NCI-H2029 treated with DMSO at 0.1 percent for 48 hours (cell line): ENCODE measurements at places on chromosomes 5 and 9.

- DNase-seq, result no peak
Observed at GRCh38 chr5:78926252-78926651, 58.9 kb downstream of the ARSB start.

DNA sequence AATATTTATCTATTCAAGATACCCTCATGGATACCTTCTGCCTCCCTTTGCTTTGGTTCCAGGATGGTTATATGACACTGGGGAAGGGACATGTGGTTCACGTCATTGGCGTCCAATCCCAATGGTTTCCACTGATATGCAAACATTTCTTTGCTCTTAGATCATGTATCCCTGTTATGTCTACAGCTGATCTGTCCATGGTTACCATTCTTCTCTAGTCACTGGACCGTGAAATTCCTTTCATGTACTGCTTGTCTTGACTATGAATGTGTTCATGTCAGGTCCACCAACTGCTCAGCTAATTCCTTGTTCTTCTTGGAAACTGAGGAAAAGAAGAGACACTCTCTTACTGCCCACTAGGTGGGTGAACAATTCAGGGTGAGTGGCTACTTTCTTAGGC lies 391.1 kb upstream of the ZNF608 start:
- DNase-seq, result peak; percentile 5

GRCh38 chr5:16617274-16617968 lies 624 bp upstream of the RETREG1 start:
- no peak for DNase-seq

DNA sequence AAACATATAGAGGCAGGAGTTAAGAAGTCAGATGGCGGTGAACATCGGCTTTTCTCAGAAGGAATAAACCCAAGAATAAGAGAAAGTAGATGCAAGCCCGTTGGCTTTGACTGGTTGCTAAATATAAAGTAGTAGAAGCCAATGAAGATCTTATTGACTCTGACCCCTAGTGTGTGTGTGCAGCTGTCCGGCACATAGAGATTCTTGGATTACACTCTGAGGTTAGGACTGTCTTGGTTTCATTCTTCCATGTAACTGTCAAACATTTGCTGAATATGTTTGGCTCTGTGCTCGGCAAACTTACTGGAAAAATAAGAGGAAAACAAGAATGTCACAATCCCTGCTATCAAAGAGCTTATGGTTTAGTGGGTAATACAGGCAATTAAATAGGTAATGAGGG lies 54.9 kb downstream of the ASTN2 start:
- DNase-seq, result no peak

DNA sequence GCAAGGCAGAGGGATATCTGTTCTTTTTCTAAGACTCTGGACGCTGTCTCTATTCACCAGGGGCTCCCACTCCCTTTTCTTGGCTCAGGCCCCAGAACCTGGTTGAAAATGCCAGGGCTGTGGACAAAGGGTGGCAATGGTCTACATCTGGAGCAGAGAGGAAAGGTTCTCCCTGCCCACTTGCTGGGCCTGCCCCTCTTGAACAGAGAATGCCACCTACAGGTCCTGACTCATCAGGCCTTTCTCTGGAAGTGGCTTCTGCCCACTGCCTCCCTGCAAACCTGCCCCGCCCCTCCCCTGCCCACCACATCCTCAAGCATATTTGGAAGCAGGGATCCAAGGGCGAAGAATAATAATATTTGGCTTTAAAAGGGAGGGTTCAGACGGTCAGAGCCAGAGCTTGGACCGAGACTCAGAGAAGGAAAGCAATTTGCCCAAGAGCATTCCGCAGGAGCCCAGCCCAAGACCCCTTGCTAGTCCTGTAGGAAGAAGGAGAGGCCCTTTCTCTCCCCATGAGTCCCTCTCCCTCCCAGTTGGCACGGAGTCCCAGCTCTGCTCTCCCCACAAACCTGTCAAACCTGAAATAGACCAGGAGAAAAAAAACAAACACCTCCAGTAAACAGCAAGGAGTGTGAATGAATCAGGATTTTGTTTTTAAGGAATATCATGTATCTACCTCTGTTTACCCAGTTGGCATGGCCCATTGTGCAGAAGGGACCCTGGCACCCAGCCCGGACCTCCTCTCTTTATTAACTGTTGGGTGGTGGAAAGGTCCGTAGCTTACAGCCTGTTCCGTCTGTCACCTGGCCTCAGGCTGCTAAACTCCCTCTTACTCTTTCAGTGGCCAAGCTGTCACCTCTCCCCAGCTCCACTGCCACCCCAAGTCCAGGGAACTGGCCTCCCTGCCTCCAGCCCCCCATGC lies 37.7 kb upstream of the STXBP1 start:
- DNase-seq, result peak; percentile 99
